Stimulated activated CD8-positive, alpha-beta memory T cell treated with anti-CD3 and anti-CD28 coated beads, Interleukin-7, amount 100 ng/mL, for 48 hours (primary cell): ENCODE measurements at places on chromosomes 6 and 20.

DNA sequence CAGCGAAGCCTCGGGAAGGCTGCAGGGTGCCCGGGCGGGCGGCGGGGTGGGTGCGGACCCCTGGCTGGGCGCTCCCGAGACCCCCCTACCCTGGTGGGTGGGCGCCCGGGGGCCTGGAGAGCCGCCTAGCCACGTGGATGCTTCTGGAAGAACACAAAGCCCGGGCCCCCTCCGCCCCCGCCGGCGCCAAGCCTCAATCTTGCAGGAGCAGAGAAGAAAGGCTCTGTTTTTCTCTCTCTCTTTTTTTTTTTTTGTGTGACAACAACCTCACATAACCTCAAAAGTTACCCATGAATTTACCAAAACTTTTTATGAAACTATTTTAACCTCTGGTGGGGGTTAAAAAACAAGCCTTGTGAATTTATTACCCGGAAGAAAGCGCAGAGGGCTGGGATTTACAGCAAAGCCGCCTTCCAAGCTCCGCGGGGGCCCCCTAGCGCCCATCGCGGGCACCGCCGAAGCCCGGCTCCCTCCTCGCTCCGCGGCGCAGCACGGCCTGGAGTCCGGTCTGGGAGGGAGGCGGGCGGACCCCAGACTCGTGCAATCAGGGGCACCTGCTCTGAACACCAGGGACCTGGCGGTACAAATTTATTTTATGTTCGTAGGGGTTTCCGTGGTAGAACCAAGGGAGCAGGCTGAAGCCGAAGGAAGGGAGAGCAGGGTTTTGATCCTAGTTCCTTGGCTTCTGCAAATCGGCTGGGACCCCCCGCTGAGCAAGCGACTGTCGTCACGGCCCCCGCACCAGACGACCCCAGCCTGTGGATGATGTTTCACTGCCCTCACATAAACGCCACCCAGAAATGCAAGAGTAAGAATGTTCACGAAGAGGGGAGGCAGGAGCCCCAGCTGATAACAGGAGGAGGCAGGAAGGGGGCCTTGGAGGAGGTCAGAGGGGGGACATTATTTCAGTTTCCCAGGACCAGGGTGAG is 58.9 kb downstream of the ZNF831 start:
- peak; percentile 58 for DNase-seq

GRCh38 chr6:39327507-39327906 is 5.0 kb upstream of the KCNK16 start:
- DNase-seq = no peak

DNA sequence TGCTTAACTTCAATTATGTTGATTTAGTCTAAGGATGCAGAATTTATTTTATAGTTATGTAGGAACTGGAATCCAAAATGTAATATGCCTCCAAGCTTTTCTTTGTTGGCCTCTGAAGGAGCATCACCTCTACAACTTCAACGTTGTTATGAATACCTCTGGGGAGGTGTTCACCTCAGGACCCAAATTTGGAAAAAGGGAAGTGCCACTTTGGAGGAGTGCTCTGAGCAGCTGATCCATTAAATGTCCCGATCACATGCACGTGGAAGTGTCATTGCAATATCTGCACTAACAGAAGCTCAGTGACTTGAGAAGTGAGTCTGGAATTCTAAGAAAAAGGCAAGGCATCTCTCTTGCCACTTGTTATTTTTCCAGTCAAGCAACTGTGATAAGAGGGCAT is 22.2 kb upstream of the SLC17A3 start:
- no peak for DNase-seq

- DNase-seq = no peak
Observed at GRCh38 chr6:138323821-138324220, 53.9 kb upstream of the SMIM28 start.

DNA sequence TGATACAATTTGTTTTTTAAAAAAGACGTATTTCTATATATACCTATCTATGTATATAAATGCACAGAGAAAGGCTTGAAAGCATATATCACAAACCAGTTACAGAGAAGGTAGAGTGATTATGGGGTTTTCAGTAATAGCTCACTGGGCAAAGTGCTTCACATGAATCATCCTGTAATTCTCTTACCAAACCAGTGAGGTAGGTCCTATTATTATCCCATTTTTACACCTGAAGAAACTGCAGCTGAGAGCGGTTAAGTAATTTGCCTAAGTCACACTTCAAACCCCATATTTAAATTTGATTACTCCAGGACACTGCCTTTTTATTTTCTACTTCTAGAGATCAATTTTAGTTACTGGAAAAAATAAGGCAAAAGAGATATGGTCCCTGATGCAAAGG is 4.4 kb downstream of the GSS start:
- DNase-seq = no peak

DNA sequence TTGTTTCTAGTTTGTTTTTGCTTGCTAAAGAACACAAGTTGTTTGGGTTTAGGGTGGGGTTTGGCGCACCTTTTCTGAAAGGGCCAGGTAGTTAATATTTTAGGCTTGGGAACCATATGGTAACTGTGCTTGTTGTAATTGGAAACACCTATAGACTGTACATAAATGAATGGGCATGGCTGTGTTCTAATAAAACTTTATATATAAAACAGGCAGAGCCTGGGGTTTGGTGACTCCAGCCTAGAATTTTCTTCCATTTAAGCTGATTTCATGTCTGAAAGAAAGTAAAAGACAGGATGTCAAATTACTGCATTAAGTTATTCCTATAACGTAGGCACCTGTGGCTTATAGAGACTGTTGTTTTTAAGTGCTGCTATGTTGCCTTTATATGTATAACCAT is 36.1 kb upstream of the MAPK13 start:
- no peak for DNase-seq

GRCh38 chr20:61664556-61665320 is 400.9 kb downstream of the TAF4 start:
- DNase-seq = no peak

- no peak for DNase-seq
Observed at GRCh38 chr20:50266293-50267040, 75.8 kb downstream of the CEBPB start.

- DNase-seq = no peak
Observed at GRCh38 chr20:38559764-38560163, 21.2 kb upstream of the ADIG start.

DNA sequence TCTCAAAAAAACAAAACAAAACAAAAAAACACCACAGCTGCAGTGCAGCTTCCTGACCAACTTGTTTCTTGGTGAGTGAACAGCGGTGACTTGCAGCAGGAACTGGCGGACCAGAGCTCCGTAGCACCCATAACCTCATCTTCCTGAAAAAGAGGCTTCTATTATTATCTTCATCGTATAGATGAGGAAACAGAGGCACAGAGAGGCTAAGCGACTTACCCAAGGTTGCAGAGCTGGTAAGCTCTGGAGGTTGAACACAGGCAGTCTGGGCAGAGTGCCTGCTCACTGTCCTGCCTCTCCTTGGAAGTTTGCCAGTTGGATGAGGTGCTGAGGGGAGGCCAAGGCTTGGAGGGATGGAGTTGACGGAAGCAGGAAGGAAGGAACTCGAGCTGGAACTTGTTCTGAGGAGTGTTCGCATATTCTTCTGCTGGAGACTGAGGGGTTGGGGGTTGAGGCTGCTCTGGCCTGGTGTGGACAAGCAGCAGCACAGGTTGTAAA is 47.9 kb upstream of the CCDC167 start:
- no peak for DNase-seq

DNA sequence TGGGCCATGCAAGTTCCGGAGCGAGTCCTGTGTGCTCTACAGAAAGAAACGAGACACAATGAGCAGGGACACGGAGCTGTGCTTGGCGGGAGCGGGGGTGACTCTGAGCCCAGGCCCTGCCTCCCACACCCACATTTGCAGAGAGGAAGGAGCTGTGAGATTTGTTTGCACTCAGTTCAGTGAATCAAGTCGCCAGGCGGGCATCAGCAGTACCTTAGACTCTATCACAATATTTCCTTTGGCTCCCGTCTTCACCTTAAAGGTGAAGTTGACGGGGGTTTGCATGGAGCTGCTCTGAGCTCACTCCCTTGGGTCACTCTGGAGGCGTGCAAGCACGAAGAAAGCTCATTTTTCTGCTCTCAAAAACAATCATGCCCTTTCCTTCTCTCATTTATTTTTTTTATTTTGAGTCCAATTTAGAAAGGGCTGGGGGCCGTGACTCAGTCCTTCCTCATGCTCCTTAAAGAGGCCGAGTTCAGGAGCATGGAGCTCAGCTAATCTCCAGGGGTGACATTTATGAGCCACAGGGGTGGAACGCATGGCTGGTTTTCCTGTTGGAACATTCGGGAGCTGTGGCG is 188.2 kb downstream of the NFATC2 start:
- DNase-seq = no peak

- no peak for DNase-seq
Observed at GRCh38 chr20:13404293-13404692, 183.2 kb downstream of the ISM1 start.

DNA sequence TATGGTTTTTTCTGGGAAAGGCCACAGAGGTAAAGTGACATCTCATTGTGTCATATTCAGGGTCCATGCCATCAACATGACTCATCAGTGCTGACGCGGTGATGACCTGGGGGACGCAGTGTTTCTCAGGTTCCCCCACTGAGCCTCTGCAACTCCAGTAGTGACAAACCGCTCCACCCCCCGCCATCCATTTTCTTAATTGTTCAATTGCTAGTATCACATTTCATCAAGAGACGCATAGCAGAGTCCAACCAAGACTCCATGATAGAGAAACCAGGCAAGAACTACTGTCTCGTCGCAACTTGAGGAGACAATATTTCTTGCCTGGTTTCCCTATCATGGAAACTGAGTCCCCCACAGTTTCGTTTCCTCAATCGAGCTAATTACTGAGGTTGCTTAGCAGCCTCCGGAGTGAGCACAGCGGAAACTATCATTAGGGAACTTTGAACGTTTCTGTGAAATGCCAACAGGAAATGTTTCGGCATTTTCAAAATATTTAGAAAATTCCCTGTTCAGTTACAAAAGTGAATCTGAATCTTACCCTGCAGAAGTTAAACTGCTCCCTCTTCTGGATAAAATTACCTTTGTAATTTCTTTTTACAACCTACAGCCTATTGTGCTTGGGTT is 12.2 kb upstream of the SERPINB1 start:
- peak; percentile 92 for DNase-seq

GRCh38 chr6:107646176-107646575 is 156.3 kb downstream of the SOBP start:
- DNase-seq = no peak

DNA sequence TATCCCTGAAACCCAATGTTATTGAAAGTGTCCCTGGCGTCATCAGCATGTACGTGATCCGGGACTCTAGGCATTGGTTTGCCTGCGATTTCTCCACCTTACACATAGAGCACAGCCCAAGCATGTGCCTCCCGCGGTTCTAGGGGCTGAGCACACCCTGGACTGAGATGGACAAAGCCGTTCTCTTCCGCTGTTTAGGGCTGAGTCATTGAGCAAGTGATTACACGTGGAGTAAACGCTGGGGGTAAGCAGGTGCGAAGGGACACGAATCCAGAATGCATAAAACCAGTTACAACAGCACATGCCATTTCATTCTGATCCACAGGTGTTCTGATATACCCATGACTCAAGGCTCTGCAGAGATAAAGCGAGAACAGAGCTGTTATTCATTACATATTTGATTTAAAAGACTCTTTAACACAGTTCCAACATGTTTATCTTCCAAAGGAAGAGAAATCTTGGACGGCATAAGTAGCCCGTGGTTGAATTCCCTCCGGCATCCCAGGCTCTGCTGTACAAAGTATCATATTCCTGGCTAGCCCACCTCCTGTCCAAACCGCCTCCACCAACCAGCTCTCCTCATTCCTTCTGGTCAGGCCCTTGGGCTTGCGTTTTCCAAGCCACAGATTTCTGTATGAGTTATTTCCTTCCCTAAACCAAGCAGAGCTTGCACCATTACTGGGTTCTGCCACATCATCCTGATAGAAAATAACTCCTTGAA is 36.1 kb upstream of the THBS2 start:
- DNase-seq = no peak

DNA sequence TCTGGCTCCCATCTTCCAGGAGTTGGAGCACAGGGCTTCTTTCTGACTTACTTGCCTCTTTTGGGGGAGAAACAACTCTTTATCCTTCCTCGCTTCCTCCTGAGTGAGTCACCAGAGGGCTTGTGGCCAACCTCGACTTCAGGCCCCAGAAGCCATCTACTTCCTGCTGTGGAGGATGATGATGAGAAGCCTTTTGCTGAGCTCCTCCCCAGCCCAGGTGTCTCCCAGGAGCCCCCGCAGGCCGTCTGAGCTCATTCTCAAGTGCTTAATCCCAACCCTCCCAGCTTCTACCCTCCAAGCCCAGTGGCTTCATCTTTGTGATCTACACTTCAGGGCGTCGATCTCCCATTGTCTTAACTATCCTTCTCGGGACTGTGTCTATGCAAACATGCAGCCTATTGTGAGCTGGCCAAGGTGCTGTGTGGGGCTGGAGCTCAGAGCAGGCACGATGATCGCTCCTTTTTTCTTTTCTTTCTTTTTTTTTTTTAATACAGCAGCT is 27.9 kb downstream of the SDCBP2 start:
- peak; percentile 57 for DNase-seq

DNA sequence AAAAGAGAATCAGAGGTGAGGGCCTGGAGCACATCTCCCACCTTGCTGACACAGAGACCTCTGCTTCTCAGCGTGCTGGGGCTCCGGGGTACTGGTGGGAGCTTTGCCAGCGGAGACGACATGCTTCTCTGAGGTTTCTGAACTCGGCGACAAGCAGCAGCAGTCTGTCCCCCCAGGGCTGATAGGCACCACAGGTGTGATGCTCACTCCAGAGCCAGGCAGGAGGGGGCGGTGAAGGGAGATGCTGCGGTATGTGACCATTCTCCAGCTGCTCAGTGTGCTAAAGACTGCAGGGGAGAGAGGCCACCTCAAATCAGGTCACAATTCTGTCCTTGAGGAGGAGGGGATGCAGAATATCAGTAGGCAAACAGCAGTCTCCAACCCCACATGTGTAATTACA is 219.9 kb downstream of the ALDH8A1 start:
- DNase-seq = no peak

GRCh38 chr6:102039441-102039840 is 645.9 kb downstream of the GRIK2 start:
- no peak for DNase-seq

DNA sequence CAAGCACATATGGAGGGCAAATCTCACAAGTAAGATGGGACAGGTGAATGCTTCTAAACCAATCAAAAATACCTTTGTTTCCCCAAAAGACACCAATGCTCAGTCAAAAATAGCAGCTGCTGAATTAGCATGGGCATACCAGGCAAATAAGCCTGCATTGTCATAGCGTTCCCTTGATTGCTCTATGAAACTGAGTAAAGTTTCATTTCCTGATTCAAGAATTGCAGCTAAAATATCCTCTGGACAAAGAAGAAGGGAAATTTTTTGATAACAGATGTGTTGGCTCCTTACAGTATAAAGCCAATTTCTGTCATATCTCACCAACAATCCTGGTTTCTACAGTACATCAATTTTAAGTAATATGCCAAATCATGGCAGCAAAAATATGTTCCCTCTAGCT is 3.3 kb upstream of the TMEM14A start:
- no peak for DNase-seq

DNA sequence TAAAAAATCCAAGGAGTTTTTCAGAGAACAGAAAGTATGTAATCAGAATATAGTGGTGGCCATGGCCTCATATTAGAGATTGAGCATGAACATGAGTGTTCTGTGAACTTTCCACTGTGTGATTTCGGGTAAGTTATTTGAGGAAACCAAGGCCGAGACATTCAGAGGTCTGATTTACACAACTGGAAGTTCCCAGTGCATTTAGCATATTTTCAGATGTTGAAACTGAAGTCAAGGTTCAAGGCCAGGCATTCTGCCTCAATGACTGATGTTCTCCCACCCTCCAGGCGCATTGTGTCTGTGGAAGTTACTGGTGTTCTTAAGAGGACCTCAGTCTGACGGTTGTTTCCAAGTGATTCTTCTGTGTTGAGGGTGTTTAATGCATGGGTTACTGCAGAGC is 26.2 kb downstream of the RNF144B start:
- no peak for DNase-seq
